ENCODE measurements at places on chromosomes 5 and 9. TPM values are rescaled to one million over a fixed set of nuclear protein-coding genes. Genes with fewer than 3 reads are reported as not detected.

CEL gene
- total RNA-seq = not detected

CTXN3 gene
- total RNA-seq = 1.1 TPM

HK3 gene
- total RNA-seq = 0.31 TPM

GFRA3 gene
- total RNA-seq = 0.16 TPM

ORM2 gene
- total RNA-seq = not detected

LCN1 gene
- not detected for total RNA-seq

POLR3G gene
- total RNA-seq = 4.5 TPM

PCDHB11 gene
- total RNA-seq = 10.5 TPM

PCDHGA4 gene
- 8.4 TPM for total RNA-seq

PCDHGB6 gene
- total RNA-seq = 12.8 TPM

GDA gene
- total RNA-seq = 32.8 TPM
